ENCODE measurements at places on chromosomes 1 and 21.

- no peak for DNase-seq
Measured at GRCh38 chr21:23496729-23497128, 2110.6 kb downstream of the MRPL39 start.

- DNase-seq = peak; percentile 63
Measured at GRCh38 chr1:234926559-234927311, 201.9 kb downstream of the TOMM20 start.

DNA sequence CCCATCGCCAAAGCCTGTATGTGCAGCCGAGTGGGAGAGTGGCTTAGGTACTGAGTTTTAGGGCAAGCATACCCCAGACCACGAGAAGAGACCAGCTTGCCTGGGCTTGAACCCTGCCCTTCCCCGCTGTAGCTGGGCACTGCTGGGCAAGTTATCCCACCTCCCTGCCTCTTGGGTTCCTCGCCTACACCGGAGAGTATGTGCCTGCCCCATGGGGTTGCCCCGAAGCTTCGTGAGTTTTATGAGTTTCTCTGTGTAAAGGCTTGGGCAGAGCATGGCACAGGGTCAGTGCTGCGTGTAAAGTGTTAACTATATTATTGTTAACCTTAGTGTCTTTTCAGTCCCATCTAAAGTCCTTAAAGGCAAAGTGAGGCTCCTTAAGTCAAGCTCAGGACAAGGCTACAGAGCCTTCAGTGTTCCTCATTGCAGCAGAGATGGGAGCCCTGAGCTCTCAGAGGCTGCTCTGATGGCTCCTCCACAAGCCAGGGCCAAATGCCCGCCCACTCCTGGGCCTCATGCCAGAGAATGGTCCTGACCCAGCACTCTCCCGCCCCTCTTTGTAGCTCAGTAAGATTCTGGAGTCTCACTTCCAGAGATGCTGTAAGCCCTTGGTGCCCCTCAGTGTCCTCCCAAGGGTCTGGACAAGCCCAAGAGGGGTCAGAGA, 37.0 kb upstream of the KCNA10 start:
- no peak for DNase-seq

GRCh38 chr1:209208648-209209047, 374.9 kb upstream of the CAMK1G start:
- no peak for DNase-seq

GRCh38 chr21:39911286-39912199, 44.3 kb downstream of the PCP4 start:
- no peak for DNase-seq

DNA sequence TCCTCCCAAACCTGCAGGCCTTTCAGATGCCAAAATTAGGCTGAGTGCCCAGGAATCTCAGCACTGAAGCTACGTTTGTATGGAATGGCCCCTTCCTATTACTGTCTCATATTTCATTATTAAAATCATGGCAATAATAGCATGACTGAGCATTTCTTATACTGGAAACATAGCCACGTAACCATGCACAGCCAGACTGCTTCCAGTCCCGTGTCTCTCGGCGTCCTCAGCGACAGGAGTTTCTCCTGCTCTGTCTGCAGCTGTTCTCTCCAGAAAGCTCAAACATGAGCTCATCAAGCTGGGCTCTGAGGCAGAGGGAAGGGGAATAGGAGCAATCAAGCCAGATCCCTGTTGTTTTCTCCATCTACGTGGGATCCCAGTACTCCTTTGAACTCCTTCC, 104.0 kb downstream of the CDC7 start:
- DNase-seq = no peak

DNA sequence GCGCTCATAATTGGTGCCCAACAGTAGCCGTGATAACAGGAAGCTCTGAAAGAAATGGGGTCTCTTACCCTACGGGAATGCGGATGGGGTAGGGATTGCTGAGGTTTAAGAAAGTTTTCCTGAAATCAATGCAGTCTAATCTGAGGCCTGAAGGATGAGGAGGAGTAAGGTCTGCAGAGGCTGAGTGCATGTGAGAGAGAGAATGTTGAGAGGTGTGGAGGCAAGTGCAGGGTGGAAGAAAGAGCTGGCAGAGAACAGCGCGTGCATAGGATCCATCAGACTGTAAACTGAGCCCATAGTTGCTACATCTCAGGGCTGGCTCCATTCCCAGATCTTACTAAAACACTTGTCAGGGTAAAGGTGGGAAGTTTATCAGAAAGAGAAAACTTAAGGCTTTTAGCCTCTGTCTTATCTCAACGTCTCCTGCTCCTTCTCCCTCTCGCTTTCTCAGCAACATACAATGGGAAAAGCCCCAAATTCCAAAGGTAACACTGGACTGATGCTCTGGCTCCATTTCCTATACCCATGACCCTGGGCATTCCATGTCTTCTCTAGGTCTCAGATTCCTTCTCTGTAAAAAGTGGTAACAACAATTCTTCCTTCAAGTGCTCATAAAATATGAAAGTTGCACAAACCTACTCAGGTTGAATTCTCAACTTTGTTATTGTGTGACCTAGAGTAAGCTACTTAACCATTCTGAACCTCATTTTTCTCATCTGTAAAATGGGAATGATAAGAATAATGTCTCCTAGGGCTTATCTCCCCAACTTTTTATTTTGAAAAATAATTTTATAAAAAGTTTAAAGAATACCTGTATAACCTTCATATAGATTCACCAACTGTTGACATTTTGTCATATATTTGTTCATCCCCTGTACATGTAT, 75.2 kb downstream of the SH3GLB1 start:
- no peak for DNase-seq

GRCh38 chr21:42892582-42892930, 553 bp upstream of the NDUFV3 start:
- DNase-seq = no peak

- no peak for DNase-seq
Measured at GRCh38 chr1:201245082-201245481, 38.2 kb upstream of the PKP1 start.

DNA sequence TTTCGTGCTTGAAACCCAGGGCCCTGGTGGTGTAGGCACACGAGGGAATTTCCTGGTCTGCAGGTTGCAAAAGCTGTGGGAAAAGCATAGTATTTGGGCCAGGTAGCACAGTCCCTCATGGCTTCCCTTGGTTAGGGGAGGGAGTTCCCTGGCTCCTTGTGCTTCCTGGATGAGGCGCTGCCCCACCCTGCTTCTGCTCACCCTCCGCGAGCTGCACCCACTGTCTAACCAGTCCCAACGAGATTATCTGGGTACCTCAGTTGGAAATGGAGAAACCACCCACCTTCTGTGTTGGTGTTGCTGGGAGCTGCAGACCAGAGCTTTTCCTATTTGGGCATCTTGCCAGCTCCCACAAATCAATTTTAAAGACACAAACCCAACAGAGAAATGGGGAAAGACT, 183.0 kb downstream of the PHTF1 start:
- DNase-seq = no peak

- DNase-seq = no peak
Measured at GRCh38 chr1:60973668-60974067, 108.7 kb upstream of the NFIA start.

DNA sequence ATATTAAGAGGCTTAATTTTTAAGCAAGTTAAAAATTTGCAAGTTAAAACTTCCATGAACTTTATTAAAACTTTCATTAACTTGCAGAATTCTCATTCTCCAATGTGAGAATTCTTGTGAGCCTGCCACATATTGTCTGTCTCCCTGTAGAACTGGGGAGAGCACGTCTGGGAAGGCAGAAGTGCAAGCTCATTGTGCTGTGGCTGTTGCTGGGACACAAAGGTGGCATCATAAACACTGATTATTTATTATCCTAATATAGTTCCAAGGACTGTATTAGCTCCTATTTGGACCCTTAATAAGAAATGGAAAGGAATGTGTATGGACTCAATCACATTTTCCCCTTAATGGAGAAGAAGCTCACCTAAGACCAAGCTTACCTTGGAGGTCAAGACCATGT, 68.7 kb upstream of the MROH9 start:
- DNase-seq = no peak

- no peak for DNase-seq
Measured at GRCh38 chr1:3402258-3403010, 52.0 kb upstream of the ARHGEF16 start.

DNA sequence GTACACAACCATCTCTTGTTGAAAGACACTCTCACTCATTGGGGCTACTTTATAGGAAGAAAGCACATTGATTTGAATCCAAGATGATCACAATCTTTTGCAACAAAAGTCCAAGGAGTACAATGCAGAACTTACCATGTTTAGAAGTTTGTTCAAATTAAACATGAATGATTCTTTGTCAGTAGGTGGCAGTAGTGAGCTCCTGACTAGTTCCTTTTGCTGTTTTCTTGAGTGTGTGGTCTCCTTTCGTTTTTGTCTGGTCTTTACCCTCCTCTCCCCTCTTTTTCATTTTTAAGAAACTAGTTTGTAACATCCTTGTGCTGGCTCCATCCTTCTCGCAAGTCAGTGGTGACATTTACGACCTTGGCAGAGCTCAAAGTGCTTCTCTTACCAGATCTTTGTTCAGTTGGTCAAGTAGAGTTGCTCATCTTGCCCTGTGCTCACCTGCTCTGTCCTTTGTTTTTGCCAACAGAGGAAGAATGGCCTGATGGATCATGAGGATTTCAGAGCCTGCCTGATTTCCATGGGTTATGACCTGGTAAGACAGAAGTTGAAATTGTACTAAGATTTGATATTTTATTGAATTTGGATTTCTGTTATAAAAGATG, 35.7 kb upstream of the MTR start:
- DNase-seq = no peak

- no peak for DNase-seq
Measured at GRCh38 chr1:119631433-119632102, 16.5 kb downstream of the ZNF697 start.

DNA sequence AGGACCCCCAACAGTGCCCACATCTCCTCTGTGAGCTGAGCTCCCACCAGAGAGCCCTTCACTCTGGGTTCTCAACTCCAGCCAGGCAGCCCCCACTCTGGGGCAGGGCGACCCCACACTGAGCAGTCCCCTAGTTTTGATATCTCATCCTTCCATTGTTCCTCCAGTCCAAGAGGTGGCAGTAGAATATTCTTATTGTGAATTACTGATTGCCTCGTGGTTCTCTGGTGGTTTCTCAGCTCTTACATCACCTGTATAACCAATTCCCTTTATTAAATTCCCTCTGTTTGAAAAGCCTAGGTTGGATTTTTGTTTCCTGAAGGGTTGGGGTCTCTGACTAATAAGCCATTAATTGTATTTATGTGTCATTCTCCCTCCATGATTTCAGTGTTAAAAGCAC, 407.5 kb downstream of the SETD4 start:
- no peak for DNase-seq
